Stimulated activated CD8-positive, alpha-beta memory T cell treated with anti-CD3 and anti-CD28 coated beads, Interleukin-15, amount 100 ng/mL, for 1 hour (primary cell): ENCODE measurements at places on chromosomes 2 and 18.

- DNase-seq, result no peak
Measured at GRCh38 chr2:226932443-226932842, 96.6 kb downstream of the RHBDD1 start.

GRCh38 chr2:193627187-193627926 is 1432.6 kb upstream of the TMEFF2 start:
- no peak for DNase-seq

DNA sequence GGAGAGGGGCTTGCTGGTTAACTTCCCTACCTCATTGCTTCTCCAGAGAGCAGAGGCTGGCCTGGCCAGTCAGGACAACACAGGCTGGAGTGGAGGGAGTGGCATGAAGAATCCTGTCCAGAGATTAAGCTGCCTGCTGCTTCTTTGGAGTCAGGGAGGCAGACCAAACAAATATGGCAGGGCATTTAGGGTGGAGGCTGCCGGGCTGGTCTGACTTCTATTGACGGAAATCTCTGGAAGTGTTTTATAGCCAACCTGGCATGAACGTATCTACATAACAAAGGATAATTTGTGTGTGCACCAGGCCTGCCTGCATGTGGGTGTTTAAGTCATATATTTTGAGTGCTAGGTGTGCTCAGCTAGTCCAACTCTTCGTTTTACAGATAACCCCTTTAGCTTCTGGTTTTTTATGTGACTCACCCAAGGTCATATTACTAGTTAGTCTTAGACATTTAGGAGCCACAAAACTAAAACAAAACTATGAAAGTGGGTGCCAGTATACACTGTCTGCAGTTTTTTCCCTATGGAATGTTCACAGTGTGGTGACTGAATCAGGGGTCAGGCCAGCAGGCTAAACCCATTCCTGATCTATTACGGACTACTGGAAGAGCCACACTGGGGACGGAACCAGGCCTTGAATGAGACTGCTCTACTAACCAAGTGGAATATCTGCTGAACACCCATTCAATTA is 5.5 kb downstream of the NPC1 start:
- no peak for DNase-seq

GRCh38 chr2:98736464-98736889 is 5.5 kb upstream of the MGAT4A start:
- no peak for DNase-seq

DNA sequence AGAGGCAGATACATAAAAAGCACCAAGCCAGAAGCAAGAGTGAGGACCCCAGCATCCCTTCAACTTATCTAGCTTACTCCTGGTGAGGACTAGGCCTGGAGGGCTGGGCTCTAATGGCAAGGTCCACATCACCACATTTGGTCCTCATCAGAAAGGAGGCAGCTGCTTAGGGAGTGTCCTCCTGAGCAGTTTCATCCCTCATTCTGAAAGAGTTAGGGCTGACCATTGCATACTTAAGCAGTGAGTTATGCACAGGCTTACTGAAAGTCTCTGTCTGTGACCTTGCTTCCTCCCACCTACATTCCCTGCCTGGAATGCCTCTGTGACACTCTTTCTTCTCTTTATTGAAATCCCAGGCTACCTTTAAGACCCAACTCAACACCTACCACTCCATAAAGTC is 301.8 kb upstream of the ACVR2A start:
- no peak for DNase-seq

DNA sequence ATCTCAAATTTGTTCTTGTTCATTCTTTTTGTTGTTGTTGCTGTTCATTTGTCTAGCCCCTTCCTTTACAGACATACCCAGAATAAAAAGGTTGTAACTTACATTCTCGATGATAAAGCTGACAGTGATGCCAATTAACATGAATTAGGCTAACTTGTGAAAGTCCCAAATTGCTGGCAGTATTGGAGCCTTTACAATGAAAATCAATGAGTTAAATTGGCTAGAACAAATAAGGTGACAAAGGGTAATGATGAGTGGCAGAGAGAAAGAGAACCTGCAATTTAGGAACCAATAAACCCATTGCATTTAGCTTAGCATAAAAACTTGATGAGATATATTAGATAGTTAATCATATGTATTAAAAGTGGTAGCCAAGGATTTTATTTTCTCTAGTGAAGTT is 521.0 kb downstream of the ADCYAP1 start:
- DNase-seq, result no peak

DNA sequence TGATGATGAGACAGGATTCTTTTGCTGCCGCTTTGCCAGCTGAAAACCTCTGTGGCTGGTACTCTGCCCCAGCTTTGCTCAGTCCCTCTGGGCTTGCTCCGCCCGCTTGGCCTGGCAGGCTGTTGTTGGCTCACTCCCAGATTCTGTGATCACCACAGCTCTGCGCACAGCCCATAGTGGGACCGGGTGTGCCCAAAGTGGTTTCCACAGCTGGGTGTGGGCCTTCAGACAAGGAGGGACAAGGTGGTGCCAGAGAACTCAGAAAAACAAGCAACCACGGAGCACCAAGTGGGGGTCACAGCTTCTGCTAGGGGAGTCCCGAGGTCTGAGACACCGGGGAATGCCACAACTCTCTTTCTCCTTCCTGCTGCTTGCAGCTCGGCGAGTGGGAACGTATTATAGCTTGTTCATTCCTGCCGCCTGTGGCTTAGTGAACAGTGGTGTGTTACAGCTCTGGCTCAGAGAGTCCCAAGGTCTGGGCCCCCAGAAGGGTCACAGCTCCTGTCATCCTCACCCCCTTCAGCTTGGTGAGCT is 9.2 kb upstream of the KYNU start:
- no peak for DNase-seq
